ENCODE measurements at places on chromosomes 7 and 10. TPM values are rescaled to one million over a fixed set of nuclear protein-coding genes. Genes with fewer than 3 reads are reported as not detected.

The LIPF gene
- total RNA-seq: not detected

The ANKRD61 gene
- total RNA-seq: 0.38 TPM

The PIP gene
- not detected for total RNA-seq

The EIF5AL1 gene
- 3.8 TPM for total RNA-seq

The SEMA3D gene
- 0.05 TPM for total RNA-seq

The STRIP2 gene
- total RNA-seq: 6.5 TPM

The CDK1 gene
- 87.6 TPM for total RNA-seq

The HMX3 gene
- not detected for total RNA-seq

The SPDYE1 gene
- total RNA-seq: not detected

The MOGAT3 gene
- total RNA-seq: not detected

The TEX47 gene
- not detected for total RNA-seq

The CTTNBP2 gene
- 0.39 TPM for total RNA-seq

The CACNB2 gene
- not detected for total RNA-seq

The IRF5 gene
- total RNA-seq: 14.9 TPM

The UFSP1 gene
- total RNA-seq: 4.7 TPM
